Muscle of leg (tissue), 16 donors: ENCODE measurements at places on chromosomes 11 and 22. TPM values are rescaled to one million over a fixed set of nuclear protein-coding genes. Genes with fewer than 3 reads are reported as not detected.

- no peak for DNase-seq
- no peaks in the 10 kb centered on the region for H3K27me3 ChIP-seq
- H3K27ac ChIP-seq = no peak overlapping the region
- H3K4me3 ChIP-seq = no peak overlapping the region
Measured at GRCh38 chr11:24070435-24070834, 426.4 kb upstream of the LUZP2 start.

DNA sequence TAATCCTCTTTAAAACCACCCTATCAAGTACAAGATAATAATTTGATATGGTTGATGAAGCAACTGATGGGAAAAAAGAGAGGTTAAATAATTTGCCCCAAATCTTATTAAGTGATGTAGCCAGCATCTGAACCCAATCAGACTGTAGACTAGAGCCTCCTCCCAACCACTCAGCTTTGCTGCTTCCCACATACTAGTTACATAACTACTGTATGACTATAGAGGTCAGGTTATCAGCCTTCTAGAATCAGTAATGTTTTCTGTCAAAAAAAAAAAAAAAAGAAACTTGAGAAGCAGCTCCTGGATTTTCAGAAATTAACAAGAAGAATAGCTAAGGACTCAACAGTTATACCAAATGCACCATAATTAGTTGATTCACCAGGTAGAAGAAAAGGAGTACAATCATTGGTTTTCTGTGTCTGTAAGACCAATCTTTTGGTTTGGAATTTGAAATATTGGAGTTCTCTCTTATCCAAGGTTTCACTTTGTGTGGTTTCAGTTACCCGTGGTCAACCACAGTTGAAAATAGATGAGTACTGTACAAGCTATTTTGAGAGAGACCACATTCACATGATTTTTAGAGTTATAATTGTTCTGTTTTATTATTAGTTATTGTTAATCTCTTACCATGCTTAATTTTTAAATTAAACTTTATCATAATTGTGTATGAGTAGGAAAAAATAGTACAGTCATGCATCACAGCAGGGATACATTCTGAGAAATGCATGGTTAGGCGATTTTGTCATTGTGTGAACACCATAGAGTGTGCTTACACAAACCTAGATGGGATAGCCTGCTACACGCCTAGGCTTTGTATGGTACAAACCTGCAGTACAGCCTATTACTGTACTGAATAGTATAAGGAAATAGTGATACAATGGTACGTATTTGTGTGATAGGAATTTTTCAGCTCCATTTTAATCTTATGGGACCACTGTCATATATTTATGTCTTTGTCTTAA, 72.2 kb downstream of the PDHX start:
- no peak overlapping the region for H3K4me3 ChIP-seq
- H3K27me3 ChIP-seq = no peaks in the 10 kb centered on the region

- no peak overlapping the region for H3K27ac ChIP-seq
- H3K36me3 ChIP-seq = no peaks in the 10 kb centered on the region
- no peak overlapping the region for H3K4me3 ChIP-seq
- peaks cover 26% of the 10 kb centered on the region for H3K4me1 ChIP-seq
Measured at GRCh38 chr22:23382428-23383218, 197.5 kb downstream of the IGLL1 start.

DNA sequence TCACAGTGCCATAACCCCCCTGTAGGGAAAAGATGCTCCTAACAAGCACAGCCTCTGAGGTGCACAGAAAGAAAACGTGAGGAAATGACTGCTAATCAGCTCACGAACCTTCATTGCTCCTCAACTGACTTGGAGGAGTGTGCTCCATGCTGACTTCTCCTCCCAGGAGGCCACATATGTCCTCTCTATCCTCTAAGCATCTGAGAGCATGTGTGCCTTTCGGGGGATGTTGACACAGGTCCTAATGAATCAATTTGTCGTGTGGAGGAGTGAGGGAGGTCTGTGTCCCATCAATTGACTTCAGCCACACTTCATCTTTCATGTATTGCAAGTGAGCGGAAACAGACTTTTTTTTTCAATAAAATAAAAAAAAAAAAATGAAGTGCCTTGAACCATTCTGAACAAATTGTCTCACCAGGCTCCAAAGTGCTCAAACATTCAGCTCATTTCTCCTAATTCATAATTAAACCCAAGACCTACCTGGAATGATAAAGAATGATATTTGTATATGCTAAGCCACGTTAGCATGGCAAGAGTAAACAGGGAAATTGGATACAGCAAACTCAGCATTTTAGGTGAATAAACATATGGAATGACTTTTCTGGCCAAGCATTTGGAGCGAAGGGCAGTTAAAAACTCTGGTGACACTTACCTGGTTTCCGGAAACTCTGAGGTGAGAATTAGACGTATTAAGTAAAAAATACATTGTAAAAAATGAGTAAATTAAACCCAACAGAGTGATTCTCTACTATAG, 317.6 kb upstream of the FAT3 start:
- H3K4me1 ChIP-seq = no peaks in the 10 kb centered on the region
- H3K27ac ChIP-seq = no peak overlapping the region
- H3K36me3 ChIP-seq = no peaks in the 10 kb centered on the region

GRCh38 chr11:62010935-62011528, 43.6 kb upstream of the FTH1 start:
- H3K27me3 ChIP-seq = no peaks in the 10 kb centered on the region
- no peak for DNase-seq
- no peak overlapping the region for H3K27ac ChIP-seq
- H3K4me3 ChIP-seq = no peak overlapping the region

DNA sequence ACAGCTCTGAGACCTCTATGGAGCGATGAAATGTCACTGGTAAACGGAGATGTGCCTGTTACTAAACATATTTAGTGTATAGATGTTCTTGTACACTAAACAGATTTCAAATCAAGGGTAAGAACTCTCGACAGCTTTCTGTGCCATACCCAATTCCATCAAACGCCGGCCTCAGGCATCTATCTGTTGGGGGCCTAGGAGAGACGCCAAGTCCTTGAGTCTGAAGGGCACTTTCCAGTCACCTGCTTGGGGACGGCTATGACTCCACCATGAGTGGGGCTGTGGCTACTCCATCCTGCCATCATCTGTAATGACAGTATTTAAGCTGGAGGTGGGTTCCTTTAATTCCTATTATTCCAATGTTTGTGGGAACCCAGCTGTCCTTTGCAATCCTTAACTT, 87.8 kb downstream of the SHANK2 start:
- H3K4me1 ChIP-seq = no peaks in the 10 kb centered on the region
- H3K4me3 ChIP-seq = no peak overlapping the region

- H3K4me1 ChIP-seq = no peaks in the 10 kb centered on the region
- no peaks in the 10 kb centered on the region for H3K36me3 ChIP-seq
- H3K27ac ChIP-seq = no peak overlapping the region
Measured at GRCh38 chr11:92662601-92663360, 306.7 kb upstream of the MTNR1B start.

- H3K4me3 ChIP-seq = no peak overlapping the region
- H3K36me3 ChIP-seq = no peaks in the 10 kb centered on the region
- no peak overlapping the region for H3K27ac ChIP-seq
- no peaks in the 10 kb centered on the region for H3K4me1 ChIP-seq
- DNase-seq = peak; percentile 43
Measured at GRCh38 chr11:113615773-113616172, 90.3 kb downstream of the TMPRSS5 start.

- H3K27me3 ChIP-seq = no peaks in the 10 kb centered on the region
- H3K4me3 ChIP-seq = no peak overlapping the region
- no peak for DNase-seq
- H3K27ac ChIP-seq = no peak overlapping the region
Measured at GRCh38 chr11:122843281-122844141, 5.2 kb downstream of the CRTAM start.

DNA sequence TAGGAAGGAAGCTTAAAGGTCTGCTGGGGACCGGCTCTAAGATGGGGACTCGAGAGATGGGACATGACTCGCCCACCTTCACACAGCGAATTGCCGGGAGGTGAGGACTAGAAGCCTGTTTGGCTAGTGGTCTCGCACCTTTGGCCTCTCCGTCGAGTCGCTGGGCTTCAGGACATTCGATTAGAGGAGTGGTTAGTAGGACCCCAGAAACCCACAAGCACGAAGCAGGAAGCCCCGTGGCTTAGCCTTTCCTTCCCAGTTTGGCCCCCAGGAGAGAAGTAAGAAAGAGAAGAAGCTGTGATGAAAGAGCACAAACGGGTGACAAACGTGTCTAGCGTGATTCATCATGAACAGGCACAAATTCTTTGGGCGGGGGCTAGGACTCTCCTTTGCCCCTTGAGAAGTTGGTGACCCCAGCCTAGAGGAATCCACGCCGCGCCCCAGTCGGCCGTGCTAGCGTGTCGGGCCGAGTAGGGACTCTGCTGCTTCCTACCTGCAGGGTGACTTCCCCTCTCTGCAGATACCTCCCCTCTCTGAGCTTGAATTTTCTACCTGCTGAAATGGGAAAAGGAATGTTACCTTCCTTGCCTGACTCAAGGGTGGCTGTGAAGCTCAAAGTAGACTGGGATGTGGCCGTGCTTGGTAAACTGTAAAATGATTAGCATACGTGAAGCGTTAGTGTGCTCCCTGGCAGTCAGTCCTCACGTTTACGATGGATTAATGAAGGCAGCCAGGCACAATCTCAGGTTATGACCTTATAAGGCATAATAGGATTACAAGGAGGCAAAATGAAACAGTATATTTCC, 1.1 kb upstream of the ADM start:
- no peak for DNase-seq
- H3K4me1 ChIP-seq = peaks cover 47% of the 10 kb centered on the region
- no peaks in the 10 kb centered on the region for H3K36me3 ChIP-seq

DNA sequence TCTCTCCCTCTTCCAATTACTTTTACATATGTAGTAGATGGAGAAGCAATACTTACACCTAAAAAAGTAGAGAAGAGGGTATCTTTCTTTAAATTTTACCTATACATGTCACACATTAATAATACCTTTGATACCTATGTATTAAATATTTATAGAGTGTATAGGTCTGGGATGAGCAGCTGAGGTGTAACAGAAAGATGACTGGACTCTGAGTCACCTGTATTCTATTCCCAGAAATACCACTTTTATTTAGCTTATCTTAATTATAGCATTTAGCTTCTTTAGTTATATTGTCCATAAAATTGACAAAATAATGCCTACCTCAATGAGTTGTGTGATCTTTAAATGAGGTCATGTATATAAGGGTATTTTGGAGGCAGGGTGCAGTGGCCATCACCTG, 30.6 kb upstream of the YAP1 start:
- DNase-seq = no peak
- no peak overlapping the region for H3K4me3 ChIP-seq
- H3K27ac ChIP-seq = no peak overlapping the region
- no peaks in the 10 kb centered on the region for H3K27me3 ChIP-seq
- no peaks in the 10 kb centered on the region for H3K4me1 ChIP-seq

DNA sequence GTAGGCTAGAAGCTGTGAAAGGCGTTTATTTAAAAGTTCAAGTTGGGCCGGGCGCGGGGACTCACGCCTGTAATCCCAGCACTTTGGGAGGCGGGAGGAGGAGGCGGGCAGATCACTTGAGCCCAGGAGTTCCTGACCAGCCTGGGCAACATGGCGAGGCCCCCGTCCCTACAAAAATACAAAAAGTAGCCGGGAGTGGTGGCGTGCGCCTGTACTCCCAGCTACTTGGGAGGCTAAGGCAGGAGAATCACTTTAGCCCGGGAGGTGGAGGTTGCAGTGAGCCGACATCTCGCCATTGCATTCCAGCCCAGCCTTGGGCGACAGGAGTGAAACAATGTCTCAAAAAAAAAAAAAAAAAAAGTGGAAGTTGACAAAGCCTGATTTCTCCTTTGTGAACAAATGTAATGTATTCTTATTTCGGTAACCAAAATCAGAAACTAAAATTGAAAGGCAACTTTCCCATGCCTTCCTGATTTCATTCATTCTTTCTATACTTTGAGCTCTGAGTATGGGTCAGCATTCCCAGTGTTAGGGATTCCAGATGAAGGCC, 825 bp downstream of the PTPMT1 start:
- peaks cover 12% of the 10 kb centered on the region for H3K4me1 ChIP-seq
- peaks cover 19% of the 10 kb centered on the region for H3K36me3 ChIP-seq
- no peak for DNase-seq

DNA sequence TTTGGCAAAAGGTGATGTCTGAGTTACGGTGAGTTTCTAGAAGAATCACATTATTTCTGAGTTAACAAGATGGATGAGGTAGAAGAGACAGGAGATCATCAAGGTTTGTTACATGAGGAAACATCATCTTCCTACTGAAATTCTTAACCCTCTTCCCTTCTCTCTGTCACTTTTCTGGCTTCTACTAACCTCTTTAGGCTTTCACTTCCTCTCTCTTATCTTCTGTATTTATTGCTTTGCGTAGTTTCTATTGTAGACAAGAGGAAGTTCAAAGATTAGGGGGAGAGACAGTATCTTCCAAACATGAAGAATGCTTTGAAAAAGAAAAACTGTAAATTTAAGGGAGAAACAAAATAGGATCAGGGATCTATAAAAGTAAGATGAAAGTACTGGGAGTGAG, 75.4 kb downstream of the TRPC6 start:
- no peaks in the 10 kb centered on the region for H3K4me1 ChIP-seq
- H3K4me3 ChIP-seq = no peak overlapping the region
- no peaks in the 10 kb centered on the region for H3K36me3 ChIP-seq
- no peaks in the 10 kb centered on the region for H3K27me3 ChIP-seq
- H3K27ac ChIP-seq = no peak overlapping the region

DNA sequence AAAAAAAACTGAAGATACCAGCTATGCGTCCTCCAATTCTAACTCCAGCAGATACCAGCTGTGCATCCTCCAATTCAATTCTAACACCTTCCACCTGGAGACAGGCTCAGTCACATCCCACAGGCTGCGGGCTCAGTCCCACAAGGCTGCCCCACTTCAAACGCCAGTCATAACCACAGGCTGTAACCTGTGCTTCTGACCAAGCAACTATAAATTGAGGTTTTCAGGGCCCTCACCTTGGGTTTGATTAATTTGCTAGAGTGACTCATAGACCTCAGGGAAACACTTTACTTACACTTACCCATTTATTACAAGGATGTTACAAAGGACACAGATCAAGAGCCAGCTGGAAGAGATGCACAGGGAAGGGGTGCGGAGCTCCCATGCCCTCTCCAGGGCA, 32.4 kb upstream of the MSANTD2 start:
- H3K4me1 ChIP-seq = peaks cover 5% of the 10 kb centered on the region
- peaks cover under 1% of the 10 kb centered on the region for H3K27me3 ChIP-seq
- H3K4me3 ChIP-seq = no peak overlapping the region
- no peaks in the 10 kb centered on the region for H3K36me3 ChIP-seq

- H3K36me3 ChIP-seq = no peaks in the 10 kb centered on the region
- no peak overlapping the region for H3K27ac ChIP-seq
Measured at GRCh38 chr22:46399251-46400024, 63.9 kb downstream of the TRMU start.

- peak; percentile 52 for DNase-seq
- H3K27ac ChIP-seq = peak overlapping the region; percentile 47
- H3K27me3 ChIP-seq = no peaks in the 10 kb centered on the region
- peaks cover 49% of the 10 kb centered on the region for H3K4me1 ChIP-seq
Measured at GRCh38 chr22:23098718-23099530, 28.6 kb downstream of the GNAZ start.

- H3K36me3 ChIP-seq = no peaks in the 10 kb centered on the region
- no peaks in the 10 kb centered on the region for H3K4me1 ChIP-seq
- H3K4me3 ChIP-seq = no peak overlapping the region
- no peaks in the 10 kb centered on the region for H3K27me3 ChIP-seq
- H3K27ac ChIP-seq = no peak overlapping the region
Measured at GRCh38 chr11:132556316-132556715, 976.0 kb downstream of the OPCML start.

The CNIH2 gene
- total RNA-seq = 1.0 TPM

The OR10G4 gene
- 0.04 TPM for total RNA-seq

The UBE2L6 gene
- total RNA-seq = 18.5 TPM

The PRMT3 gene
- 12.1 TPM for total RNA-seq

The KDM4E gene
- total RNA-seq = not detected

The CDHR5 gene
- total RNA-seq = 0.75 TPM

The CRYAB gene
- total RNA-seq = 226 TPM

The PKP3 gene
- total RNA-seq = 0.13 TPM
